Stimulated activated CD4-positive, alpha-beta T cell treated with anti-CD3 and anti-CD28 coated beads, Interleukin-1b, Interleukin-23, amount 100 ng/mL, for 4 hours (primary cell): ENCODE measurements at places on chromosomes 13 and 19.

DNA sequence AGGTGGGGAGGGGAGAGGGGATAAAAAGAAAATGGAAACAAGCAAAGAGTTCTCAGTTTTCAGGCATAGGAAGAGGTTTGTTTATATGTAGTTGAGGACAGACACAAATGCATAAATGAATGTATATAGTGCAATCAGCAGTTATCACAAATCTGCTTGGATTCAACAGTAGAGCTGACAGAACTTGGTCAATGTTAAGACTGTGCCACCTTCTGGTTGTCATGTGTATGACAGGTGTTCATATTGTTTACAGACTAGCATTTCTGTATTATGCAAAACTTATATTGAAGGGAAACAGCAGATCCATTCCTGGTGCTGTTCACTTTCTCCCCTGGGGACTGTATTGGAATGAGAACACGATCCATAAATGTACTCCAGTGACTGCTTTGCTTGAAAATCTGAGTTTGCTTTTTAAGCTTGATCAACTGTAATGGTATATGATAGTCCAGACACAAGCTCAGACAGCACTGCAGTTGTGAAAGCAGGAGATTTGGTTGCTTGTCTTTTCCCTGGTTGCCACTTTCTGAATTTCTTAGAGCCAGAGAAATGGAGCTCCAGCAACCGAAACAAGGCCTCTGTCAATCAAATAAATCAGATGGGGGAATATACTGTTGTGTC is 319.5 kb upstream of the OBI1 start:
- DNase-seq: peak; percentile 18

DNA sequence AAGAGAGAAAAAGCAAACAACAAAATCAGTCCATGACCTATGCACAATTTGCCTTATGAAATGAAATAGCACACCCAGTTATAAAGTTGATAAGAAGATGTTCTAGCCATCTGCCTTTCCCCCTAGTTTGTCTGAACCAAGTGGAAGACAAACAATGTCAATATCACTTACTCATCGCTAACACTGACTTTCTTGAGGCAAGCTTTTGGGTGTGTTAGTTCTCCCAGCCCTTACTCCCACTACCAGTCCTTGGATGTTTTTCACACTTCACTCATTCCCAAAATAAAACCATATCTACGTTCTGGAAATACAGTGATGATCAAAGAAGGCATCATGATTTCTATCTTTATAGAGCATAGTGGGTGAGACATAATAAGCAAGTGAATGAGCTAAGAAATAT is 393.8 kb downstream of the PCDH20 start:
- no peak for DNase-seq

DNA sequence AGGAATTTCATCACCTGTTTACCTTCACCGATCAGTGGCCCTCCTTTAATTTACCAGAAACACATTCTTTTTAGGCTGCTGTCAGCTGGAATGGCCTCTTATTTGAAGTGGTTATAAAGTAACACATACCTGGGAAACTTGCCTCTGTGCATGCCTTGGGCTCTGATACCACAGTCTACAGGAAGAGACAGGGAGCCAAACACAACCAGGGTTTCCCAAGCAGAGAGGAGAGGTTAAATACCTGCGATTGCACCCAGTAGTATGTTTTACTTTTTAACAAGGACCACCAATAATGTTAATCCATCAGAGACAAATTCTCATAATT is 444.0 kb upstream of the SGCG start:
- no peak for DNase-seq

GRCh38 chr13:50544211-50544610 is 299.3 kb downstream of the DLEU7 start:
- DNase-seq: no peak

GRCh38 chr19:45314708-45315245 is 7.9 kb downstream of the CKM start:
- DNase-seq: no peak

- no peak for DNase-seq
Observed at GRCh38 chr19:2491130-2491801, 15.3 kb downstream of the GADD45B start.

DNA sequence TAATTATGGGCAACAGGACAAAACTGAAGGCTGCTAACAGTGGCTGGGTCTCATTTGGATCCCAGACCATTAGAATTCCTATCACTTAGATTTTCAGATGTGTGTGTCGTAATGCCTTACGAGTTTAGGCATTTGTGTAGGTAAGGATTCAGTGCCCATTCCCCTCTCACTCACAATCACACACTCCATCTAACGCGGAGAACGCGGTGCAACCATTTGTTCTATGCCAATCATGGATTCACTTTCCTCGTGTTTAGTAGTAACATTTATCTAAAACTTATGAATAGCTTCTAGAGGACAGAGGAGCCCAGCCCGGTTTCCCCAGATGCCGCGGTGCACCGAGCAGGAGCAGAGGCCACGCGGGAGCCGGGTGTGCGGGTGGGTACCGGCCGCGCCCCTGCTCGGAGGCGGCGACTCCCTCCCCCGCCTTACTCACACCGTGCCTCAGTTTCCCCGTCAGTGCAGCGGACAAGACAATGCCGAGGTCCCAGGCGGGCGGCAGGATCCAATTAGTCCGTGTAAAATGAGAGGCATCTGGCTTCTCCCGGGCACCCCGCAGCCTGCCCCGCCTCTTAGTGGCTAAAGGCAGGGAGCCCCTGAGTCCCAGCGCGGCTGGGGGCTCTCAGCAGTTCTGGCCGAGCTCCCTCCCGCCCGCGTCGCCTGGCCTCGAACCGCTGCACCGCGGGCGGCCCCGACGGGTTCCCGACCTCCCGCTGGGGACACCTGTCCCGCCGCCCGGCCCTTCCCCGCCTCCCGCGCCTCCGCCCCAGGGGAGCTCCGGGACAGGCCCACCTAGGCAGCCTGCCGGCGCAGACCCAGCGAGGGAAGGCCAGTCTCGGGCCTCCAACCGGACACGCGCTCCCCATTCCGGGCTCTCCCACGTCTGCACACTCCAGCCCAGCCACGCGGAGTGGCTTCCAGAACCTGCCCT is 5.9 kb upstream of the C1QTNF9B start:
- no peak for DNase-seq

DNA sequence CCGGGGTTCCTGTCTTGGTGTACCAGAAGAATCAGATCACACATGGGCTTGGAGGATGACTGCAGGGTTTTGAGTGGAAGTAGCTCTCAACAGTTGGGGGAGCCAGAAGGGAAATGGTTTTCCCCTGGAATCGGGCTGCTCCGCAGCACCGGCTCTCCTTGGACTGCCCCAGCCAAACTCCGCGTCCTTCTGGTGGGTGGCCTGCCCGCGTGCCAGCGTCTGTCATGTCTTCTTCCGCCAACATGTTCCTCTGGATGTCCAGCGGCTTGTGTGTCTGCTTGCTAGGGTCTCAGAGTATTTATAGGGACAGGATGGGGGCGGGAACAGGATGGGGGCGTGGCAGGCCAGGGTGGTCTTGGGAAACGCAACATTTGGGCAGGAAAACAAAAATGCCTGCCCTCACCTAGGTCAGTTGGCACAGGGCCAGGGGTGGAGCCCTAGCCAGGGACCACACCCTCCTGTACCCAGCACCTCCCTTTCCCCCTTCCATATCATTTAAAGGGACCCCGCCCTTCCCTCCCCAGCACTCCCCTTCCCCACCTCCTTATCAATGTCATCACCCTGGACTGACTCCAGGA is 1.3 kb upstream of the ZNF30 start:
- no peak for DNase-seq

- DNase-seq: no peak
Observed at GRCh38 chr19:15381864-15382263, 2.3 kb upstream of the AKAP8 start.

DNA sequence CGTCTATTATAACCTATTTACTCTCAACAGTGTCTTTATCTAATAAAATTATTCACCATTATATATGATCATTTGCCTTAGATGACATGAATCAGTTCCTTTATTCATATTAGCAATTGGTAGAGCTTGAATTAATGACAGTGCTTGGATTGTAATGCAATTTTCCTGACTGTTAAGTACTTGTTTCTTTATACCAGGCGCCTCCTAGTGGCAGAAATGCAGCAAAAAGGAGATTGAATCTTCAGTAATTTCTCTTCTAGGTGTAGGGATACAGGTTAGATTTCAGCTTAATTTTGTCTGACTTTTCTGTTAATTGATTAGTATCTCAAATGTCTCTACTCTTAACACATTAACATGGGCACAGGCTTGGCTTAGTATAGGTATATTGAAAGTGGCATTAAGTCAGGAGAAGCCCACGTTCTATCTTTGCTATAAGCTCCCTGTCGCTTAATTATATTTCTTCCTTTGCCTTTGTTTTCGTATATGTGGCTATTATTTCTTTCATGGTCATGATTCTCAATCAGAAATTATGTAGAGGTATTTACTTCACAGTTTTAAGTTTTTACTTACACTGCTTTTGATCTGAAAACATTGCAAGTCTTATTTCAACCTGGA is 9.1 kb upstream of the LHFPL6 start:
- peak; percentile 54 for DNase-seq

GRCh38 chr19:16041299-16041990 is 34.9 kb upstream of the TPM4 start:
- peak; percentile 74 for DNase-seq

- no peak for DNase-seq
Observed at GRCh38 chr13:95494082-95494681, 58.3 kb upstream of the CLDN10 start.

DNA sequence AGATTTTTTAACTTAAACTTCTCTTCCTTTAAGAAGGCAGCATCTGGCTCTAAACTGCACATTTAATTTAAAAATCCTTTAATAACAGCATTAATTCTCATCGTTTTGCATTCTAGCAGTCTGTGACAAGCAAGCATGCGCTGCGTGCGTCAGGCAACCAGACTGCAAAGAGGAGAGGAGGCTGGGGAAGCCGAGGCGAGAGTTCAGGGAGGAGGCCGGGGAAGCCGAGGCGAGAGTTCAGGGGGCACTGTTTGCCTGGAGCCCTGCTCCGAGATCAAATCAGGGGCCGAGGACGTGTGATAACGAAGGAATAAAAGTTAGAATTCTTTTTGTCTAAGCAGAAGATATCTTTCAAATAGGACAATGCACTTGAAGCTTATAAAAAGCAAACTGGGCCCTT is 435.7 kb downstream of the EFNB2 start:
- no peak for DNase-seq

DNA sequence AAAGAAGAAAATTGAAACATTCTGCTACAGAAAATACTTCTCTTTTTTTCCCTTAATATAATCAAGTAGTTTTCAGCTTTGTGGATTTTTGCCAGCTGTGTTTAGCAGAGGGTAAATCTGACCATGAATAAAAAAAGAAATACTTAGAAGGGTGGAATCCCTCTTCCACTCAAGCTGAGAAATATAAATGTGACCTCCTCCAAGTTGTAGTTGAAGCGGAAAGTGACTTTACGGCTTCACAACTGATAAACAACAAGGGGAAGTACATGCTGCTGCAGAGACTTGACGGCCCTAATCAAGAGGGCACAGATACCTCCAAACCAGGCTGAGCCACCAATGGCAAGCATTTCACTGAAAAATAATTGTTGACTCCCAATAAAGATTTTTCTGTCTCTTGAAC is 785.0 kb downstream of the SLITRK5 start:
- DNase-seq: no peak

DNA sequence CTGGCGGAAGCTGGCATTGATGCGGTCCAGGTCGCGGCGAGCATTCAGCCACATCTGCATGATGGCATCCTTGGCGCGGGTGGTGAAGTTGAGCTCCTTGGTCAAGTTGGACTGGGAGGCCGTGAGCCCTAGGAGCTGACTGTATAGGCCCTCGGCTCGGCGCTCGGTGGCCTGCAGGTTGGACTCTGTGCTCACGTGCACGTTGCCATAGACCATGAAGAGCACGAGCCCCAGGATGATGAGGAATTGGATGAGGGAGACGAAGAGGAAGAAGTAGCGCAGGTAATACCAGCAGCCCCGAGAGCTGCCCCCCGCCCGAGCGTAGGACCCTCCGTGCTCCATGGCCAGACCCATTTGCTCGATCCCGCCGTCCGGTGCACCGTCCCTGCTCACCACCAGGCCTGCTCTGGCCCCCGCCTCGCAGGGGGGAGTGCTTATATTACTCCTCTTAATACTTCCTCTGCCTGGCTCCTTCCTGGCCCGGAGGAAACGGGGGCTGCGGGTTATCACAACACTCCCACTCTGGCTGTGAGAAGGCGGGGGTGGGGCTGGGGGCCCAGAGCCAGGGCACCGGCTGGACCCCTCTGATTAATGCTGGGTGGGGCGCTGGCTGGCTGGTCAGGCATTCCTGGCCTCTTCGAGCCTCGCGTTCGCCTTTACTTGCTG is at the start of gene PLVAP:
Gene PLVAP (minus strand): TSS at position 408 of the 666 bp plus-strand sequence. CDS start 54 bp downstream, at position 354.
- DNase-seq: no peak

DNA sequence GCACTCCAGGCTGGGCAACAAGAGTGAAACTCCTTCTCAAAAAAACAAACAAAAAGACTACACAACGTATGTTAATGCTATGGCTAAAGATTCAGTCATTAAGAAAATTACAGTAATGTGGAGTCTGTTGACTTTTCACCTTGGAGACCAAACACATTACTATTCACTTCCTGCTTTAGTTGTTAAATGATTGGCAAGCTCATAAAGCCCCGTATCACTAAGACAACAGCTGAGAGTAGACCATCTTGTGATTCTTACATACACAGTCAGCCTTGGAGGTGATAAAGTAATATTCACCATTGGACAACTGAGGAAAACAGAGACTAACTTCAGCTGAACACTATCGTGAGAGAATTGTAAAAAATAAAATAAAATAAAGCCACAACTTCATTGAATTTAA is 86.5 kb downstream of the KCTD12 start:
- no peak for DNase-seq

DNA sequence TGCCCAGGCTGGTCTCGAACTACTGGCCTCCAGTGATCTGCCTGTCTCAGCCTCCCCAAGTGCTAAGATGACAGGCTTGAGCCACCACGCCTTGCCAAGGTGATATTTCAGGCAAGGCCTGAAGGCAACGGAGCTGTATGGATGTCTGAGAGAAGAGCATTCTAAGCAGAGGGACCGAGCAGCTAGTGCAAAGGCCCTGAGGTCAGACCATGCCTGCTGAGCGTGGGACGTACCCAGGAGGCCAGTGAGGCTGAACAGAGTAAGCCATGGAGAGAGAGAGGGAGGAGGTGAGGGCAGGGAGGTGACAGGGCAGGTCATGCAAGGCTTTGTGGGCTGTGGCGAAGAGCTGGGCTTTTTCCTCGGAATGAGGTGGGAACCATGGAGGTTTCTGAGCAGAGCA is 3.4 kb upstream of the SLC44A2 start:
- DNase-seq: no peak

DNA sequence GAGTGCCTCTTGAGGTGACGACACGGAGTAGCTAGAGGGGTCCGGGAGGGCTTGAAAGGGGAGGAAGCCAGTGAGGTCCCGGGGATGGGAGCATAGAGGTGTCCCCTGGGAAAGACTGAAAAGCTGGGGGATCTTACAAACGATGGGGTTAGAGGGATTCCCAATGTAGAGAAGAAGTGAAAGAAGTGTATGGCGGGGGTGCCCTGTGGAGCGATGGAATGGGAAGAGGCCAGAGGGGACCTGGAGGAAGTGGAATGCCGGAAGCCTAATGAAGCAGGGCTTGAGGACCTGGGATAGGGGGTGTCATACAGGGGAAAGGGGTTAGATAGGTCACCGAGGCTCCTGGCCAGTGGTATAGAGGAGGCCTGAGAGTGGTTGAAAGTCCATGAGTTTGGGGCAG is 580 bp downstream of the AP2A1 start:
- DNase-seq: no peak
